A549 treated with AZD2906 at 1 μM for 4 hours (cell line): ENCODE measurements at places on chromosomes 7 and 10. TPM values are rescaled to one million over a fixed set of nuclear protein-coding genes. Genes with fewer than 3 reads are reported as not detected.

FAM13C gene
- 0.06 to 0.09 TPM (median 0.08 TPM) in 5 replicates for total RNA-seq

AKR1D1 gene
- 0.03 to 0.09 TPM (median 0.05 TPM) in 3 of 5 replicates, not detected in the others for total RNA-seq

ZNF117 gene
- 0.09 to 0.16 TPM (median 0.13 TPM) in 5 replicates for total RNA-seq

TRIL gene
- total RNA-seq = not detected in 5 replicates

SFXN3 gene
- 41.6 to 48.3 TPM (median 45.5 TPM) in 5 replicates for total RNA-seq

CHAT gene
- not detected in 5 replicates for total RNA-seq

MUC3A gene
- 15.2 to 23.8 TPM (median 22.2 TPM) in 5 replicates for total RNA-seq

COL26A1 gene
- total RNA-seq = 0.44 to 0.74 TPM (median 0.52 TPM) in 5 replicates

MYO1G gene
- total RNA-seq = 0.17 to 0.29 TPM (median 0.21 TPM) in 5 replicates

VSTM2A gene
- total RNA-seq = not detected in 5 replicates

FOXI2 gene
- not detected in 5 replicates for total RNA-seq

IGF2BP3 gene
- 24.0 to 37.3 TPM (median 29.7 TPM) in 5 replicates for total RNA-seq

LRRD1 gene
- not detected in 5 replicates for total RNA-seq

GHRHR gene
- 0.10 TPM in 1 of 5 replicates, not detected in the others for total RNA-seq

HMX3 gene
- 0.06 to 0.10 TPM (median 0.09 TPM) in 4 of 5 replicates, not detected in the other for total RNA-seq

CYP2C18 gene
- 0.05 to 0.09 TPM (median 0.06 TPM) in 5 replicates for total RNA-seq

BEND7 gene
- 8.4 to 10.4 TPM (median 10.0 TPM) in 5 replicates for total RNA-seq

PIK3AP1 gene
- total RNA-seq = 0.55 to 0.90 TPM (median 0.58 TPM) in 5 replicates

TOMM7 gene
- total RNA-seq = 436 to 1,044 TPM (median 466 TPM) in 5 replicates

GNAT3 gene
- not detected in 5 replicates for total RNA-seq

OR6B1 gene
- not detected in 5 replicates for total RNA-seq

ACTL6B gene
- total RNA-seq = not detected in 5 replicates
